Stimulated activated CD4-positive, alpha-beta T cell treated with anti-CD3 and anti-CD28 coated beads, Interleukin-2, amount 100 ng/mL, for 4 hours (primary cell): ENCODE measurements at places on chromosomes 1 and 21.

GRCh38 chr1:168843950-168844349 lies 114.9 kb upstream of the DPT start:
- no peak for DNase-seq

- no peak for DNase-seq
Measured at GRCh38 chr1:239616673-239617072, 230.3 kb downstream of the CHRM3 start.

DNA sequence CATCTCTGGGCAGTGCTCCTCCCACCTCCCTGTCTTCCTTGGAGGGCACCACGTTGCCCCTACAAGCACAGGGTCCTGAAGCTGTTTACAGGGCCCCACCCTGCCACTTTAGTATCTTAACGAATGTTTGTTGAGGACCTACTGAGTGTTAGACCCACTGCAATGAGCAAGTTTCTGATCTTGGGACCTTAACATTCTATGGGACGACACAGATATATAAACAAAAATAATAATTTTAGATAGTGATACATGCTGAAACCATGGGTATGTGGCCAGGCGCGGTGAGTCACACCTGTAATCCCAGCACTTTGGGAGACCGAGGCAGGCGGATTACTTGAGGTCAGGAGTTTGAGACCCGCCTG lies 10.1 kb downstream of the ENTREP3 start:
- no peak for DNase-seq

DNA sequence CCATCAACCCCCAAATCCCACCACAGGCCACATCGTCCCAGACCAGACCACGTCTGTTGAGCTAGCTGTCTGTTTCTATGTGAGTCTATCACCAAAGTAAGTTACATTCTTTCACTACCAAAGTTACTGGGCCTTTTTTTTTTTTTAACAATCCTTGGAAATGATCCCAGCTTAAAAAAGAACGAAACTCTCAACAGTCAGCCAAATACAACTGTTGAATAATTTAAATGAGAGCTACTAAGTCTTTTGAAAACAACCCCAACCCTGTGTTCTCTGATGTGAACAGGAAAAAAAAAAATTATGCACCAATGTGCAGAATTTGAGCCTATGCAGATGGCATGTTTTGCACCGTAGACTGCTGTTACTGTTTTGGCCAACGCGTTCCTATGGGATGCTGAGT lies 134.0 kb upstream of the ETS2 start:
- no peak for DNase-seq

GRCh38 chr1:156129687-156130577 lies 15.4 kb downstream of the LMNA start:
- DNase-seq: peak; percentile 65

DNA sequence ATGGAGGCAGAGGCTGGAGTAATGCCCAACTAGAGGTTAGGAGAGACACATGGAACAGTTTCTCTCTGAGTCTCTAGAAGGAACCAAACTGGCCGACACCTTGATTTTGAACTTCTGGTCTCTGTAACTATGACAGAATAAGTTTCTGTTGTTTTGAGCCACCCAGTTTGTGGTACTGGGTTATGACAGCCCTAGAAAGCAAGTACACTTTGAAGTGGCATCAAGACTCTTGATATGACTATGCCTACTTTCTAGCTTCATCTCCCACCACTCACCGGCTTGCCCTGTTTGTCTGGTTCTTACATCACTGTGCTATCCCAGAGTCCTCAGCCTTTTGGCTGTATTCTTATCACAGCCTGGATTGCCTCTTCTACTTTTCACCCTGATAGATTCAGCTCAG lies 230.3 kb upstream of the USP24 start:
- no peak for DNase-seq

GRCh38 chr1:59757197-59757747 lies 57.5 kb upstream of the HOOK1 start:
- no peak for DNase-seq

GRCh38 chr1:24117722-24118409 lies 5.9 kb upstream of the MYOM3 start:
- DNase-seq: no peak

DNA sequence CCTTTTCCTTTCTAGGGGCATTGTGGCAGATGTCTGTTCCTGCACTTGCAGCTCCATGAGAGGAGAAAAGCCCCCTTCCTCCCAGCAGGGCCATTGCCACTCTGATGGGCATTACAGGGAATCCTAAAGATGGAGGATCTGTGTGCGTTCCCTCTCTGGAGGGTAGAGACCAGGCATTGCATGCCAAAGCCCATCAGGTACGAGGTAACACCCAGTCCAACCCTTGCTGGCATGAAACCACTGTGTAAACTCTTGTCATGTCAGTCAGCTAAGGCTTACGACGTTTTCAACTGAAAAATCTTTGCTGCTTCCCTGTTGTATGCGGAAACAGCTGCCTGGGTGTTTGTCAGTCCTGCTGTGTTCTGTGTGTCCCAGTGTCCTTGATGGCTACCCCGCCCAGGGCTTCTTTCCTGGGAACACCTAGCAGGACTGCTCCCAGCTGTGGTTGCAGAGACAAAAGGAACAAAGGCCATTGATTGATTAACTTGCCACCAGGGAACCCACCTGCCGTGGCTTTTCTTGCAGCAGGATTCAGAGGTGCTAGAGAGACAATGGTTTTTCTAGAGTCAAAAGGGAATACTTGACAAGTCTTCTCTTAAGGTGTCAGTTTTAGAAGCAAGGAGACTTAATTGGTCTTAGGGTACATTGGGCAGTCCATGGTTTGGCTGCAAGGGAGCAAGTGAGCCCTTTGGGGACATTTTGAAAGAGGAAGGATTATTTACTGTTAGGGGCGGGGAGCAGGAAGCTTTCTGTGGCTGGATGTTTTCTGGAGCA lies 24.6 kb downstream of the B3GALT5 start:
- no peak for DNase-seq

DNA sequence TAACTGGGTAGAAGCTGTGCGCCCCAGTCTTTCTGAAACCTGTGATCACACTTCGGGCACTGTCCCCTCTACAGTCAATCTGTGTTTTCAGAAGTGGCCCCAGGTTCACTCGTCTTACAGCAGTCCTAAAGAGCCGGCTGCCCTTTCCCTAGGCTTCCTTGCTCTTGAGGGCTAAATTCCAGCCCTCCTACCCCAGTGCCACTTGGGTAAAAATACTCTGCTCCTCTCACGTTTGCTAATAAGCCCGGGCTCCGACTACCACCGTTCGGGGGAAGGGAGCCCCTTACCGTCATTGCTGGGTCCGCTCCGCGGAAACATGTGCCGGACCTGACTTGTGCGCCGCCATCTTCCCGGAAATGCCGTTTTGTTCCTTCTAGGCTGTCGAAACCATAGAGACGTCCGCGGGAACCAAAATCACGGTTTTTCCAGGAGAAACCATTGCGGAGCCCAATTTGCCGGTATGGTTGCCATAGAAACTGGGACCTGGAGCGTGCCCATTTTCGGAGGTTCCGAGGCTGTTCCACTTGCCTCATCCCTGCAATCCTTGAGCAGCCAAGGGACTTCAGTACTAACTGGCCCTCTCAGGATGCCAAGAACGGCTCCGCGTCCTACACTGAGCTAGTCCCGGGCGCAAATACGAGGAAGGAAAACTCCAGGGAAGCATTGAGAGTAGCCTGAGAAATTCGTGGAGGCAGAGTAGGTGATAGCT lies at the start of gene GPATCH4:
Gene GPATCH4 (minus strand): TSS at position 358 of the 709 bp plus-strand sequence.
- DNase-seq: peak; percentile 70

DNA sequence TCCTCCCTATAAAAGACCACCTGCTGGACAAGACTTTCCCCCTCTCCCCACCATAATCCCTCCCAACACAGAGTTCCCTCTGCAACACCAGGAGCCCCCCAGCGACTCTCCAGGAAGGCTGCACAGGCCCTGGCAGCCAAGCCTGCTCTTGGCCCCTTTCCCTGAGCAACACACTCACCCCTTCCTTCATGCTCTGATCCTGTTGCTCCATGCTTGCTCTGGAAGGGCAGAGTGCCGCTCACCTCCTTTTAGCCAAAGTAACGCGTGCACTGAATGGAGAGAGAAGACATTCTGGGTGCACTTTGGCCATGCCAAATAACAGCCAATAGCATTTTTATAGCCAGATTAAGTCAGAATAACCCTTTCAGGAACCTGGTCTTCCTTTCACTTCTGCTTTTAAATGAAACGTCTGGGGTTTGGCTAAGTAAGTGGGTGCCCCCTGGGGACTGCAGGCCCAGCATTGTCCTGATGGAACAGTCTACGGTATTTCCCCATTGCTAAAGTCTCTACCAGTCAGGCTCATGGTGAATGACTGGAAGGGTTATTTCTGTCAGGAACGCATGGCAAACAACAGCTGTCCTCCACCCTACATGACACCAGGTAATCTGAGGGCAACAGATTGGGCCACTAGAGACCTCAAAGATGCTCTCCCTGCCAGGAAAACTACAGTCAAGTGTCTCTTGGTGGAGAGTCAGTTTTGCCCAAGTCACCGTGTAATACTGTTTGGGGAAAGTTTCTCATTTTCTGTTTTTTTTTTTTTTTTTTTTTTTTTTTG lies at the start of gene SLC2A5:
Gene SLC2A5 (minus strand): TSS at position 310 of the 775 bp plus-strand sequence. CDS start 99 bp downstream, at position 211.
- DNase-seq: no peak

- DNase-seq: no peak
Measured at GRCh38 chr1:116677474-116678062, 10.0 kb upstream of the IGSF3 start.

GRCh38 chr1:69321311-69321710 lies 246.4 kb upstream of the LRRC7 start:
- DNase-seq: no peak

DNA sequence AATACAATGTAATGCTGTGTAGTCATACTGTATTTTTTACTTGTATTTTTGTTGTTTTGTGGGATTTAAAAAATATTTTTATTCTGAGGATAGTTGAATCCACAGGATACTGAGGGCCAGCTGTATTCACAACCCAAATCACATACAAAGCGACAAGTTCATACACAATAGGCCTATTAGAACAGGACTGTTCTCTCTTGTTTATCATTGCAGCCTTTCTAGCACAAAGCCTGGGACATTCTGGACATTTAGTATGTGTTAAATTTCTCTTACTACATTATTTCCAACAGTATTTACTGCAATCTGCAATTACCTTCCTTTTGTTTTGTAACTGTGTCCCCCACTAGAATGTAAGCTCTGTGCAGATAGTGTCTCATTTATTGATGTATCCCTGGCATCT lies 65.4 kb downstream of the SLC35A3 start:
- DNase-seq: no peak

DNA sequence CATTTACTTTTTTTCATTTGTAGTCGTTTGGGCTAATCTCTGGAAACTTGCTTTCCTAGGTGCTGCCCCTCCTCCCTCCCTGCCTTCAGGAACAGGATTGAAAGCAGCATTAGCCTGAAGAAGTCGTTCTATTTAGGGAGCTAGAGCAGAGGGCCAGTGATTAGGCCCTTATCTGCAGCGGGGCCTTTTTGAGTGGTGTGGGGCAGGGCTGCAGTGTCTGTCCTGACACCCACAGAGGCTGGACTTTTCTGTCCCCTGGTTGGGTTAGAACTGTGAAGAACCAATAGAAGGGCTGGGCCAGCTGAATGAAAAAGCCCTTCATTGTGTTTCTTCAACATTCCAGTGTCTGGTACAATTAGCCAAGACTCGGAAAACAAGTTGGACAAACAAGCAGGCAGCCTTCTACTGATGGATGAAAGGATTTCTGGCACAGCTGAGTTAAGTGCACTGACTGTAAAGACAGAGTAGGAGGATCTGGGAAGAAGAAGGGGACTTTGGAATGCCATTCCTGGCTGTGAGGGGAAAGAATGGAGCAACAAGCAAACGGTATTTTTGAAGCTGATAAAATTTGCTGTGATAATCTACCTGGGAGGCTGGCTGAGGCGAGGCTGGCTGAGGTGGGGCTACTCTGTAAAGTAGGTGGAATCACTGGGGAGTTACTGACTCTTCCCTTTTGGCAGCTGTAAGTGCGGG lies 9.7 kb downstream of the MACF1 start:
- no peak for DNase-seq

GRCh38 chr1:67170751-67171573 lies 4.7 kb downstream of the IL23R start:
- DNase-seq: no peak

DNA sequence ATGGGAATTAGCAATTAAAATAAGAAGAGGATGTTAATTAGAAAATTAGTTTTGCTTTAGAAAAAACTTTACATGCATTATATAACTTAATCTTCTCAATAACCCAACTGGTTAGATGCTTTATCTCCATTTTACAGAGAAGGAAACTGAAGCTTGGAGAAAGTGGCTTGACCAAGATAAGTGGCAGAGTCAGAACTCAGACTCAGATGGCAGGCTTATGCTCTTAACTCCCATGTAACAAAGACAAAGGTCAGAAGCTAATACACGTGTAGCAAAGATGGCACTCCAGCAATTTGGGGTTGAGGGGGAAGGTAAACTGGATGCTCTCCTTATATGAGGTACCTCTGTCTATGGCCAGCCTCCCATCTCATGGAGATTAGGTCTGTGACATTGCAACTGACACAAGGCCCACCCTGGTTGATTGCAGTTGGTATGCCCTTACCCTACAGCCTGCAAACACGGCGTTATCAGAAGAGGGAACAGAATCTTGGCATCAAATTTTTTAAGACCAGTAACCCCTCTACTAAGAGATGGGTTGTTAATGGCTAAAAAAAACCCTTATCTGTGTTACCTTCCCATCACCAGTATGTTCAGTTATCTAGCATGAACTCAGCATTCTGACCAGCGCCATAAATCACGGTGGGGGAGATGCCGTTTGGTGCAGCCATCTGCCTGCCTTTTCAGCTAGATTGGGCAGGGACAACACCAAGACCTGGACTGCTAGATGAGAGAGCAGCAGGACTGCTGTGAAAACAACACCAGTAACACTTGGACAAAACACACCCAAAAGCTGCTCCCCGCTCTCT lies 97.0 kb downstream of the UBR4 start:
- no peak for DNase-seq

GRCh38 chr1:207812778-207813511 lies 61.1 kb downstream of the CD46 start:
- DNase-seq: no peak

DNA sequence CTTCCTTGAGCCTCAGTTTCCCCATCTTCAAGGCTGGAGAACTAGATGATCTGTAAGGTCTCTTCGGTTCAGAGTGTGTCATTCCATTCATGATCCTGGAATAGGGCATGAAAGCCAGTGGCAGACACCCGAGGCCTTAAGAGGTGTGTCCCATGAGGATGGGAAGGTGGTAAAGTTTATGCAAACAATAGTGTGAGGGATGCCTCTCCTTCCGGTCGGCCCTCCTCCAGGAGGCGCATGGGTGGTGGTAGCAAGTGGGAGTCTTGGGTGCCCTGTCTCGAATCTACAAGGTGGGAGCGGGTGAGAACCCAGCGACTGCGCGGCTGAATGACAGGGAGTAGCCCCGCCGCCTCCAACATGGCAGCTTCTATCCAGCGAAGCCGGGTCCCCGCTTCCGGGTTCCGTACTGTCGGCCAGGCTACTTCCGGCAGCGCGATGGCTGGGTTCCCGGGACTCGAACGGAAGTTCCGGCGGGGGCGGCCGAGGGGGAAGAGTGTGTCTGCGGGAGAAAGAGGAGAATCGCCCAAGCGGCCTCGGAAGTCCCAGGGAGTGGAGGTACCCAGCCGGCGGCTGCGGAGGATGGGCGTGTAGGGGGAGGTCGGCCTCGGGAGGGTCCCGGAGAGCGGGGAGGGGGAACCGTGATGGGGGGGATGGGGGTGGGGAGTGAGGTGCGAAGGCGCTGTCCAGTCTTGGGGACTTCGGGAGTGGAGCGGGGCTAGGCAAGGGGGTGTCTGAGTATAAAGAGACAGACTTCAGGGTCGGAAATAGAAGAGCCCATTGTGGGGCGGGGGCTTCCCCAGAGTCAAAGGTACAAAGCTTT lies at the start of gene LYPLA2:
Gene LYPLA2 (plus strand): TSS at position 450 of the 820 bp plus-strand sequence. CDS start 1,538 bp downstream, outside the sequence.
- peak; percentile 79 for DNase-seq
